ENCODE measurements at places on chromosomes 11 and 22. TPM values are rescaled to one million over a fixed set of nuclear protein-coding genes. Genes with fewer than 3 reads are reported as not detected.

DNA sequence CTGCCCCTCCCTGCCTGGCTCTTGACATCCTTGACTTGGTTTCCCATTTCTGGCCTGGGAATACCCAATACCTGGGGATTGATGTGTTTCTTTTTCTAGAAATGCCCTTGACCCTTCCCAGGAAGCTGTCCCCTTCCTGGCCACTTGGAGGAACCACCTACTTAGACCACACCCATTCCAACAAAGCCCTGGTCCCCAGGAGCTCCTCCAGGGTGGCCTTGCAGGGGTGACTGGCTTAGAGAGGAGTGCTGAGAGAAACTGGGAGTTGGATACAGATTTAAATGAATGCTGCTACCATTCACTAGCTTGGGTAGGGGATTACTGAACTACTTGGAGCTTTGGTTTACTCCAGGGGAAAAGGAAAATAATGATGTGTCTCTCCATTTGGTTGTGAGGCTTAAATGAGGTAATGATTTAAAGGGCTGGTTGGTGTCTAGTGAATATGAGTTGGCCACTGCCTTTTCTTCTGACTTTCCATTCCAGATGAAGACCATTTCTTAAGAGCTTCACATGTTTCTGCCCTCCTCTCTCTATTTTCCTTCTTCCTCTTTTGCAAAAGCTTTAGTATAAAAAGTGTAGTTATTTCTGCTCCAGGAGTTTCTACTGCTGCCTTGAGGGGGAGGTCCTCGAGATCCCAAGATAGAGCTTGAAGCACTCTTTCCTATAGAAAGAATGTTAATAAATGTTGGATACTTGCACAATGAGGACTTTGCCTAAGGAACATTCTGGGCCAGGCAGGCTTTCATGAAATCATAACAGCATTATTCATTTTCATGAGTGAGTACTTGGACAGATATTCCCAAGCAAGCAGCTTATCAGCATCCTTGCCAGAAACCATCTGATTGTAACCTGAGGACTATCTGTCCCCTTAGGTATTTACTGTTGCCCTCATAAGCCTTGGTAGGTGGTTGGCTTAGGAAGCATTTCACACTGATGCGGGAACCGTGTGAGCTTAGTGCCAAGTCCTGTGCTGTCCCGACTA lies 22.4 kb downstream of the PANX1 start:
- no peak for DNase-seq
- H3K36me3 ChIP-seq: no peaks in the 10 kb centered on the region
- H3K27me3 ChIP-seq: no peaks in the 10 kb centered on the region
- no peak overlapping the region for H3K4me3 ChIP-seq
- peaks cover 15% of the 10 kb centered on the region for H3K4me1 ChIP-seq

SGSM1 gene
- total RNA-seq: 0.09 TPM

ZNF214 gene
- total RNA-seq: 1.7 TPM

E2F8 gene
- total RNA-seq: 4.7 TPM

DNA sequence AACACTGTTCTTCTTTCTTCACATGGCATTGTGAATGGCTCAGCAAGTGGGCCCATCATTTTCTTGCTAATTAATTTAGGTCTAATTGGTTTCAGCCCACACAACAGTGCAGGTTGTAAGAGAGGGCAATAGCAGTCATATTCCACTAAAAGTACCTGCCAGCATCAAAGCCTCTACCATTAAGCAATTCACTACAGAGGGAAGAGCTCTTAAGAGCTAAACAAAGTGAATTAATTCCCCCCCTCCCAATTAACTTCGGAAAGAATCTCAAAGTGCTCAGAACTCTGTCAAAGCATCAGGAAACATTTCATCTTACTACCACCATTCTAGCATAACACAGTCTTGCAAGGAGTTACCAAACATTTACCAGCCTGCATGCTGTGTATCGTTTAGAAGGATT lies 133.9 kb upstream of the UBASH3B start:
- no peak for DNase-seq
- no peak overlapping the region for H3K27ac ChIP-seq
- H3K27me3 ChIP-seq: no peaks in the 10 kb centered on the region
- no peaks in the 10 kb centered on the region for H3K36me3 ChIP-seq
